Lung (tissue), 17 donors: ENCODE measurements at places on chromosomes 4 and X. TPM values are rescaled to one million over a fixed set of nuclear protein-coding genes. Genes with fewer than 3 reads are reported as not detected.

Gene AMOT
- 1.8 TPM for polyA plus RNA-seq

Gene RENBP
- polyA plus RNA-seq, result 70.4 TPM

Gene PCYT1B
- 1.1 TPM for polyA plus RNA-seq

Gene CCKAR
- polyA plus RNA-seq, result not detected

DNA sequence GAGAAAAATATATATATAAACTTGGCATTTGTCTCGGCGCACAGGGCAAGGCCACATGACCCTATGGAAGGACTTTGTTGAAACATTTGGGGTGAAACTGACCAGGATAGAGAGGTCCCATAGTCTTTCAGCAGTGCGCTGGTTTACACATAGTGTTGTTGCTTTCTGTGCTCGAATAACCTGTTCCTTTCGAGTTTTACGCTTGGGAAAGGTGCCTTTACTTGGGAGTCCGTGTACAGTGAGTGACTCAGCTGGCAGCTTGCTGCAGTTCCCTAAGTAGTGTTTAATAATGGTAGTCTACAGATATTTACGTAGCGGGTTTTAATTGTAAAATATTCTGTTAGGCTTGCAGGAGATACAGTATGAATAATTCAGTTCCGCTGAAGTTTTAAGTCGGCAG is 578 bp downstream of the APOOL start:
- no peak for DNase-seq

- peak; percentile 91 for DNase-seq
Measured at GRCh38 chrX:40085102-40085551, 12.6 kb downstream of the BCOR start.

DNA sequence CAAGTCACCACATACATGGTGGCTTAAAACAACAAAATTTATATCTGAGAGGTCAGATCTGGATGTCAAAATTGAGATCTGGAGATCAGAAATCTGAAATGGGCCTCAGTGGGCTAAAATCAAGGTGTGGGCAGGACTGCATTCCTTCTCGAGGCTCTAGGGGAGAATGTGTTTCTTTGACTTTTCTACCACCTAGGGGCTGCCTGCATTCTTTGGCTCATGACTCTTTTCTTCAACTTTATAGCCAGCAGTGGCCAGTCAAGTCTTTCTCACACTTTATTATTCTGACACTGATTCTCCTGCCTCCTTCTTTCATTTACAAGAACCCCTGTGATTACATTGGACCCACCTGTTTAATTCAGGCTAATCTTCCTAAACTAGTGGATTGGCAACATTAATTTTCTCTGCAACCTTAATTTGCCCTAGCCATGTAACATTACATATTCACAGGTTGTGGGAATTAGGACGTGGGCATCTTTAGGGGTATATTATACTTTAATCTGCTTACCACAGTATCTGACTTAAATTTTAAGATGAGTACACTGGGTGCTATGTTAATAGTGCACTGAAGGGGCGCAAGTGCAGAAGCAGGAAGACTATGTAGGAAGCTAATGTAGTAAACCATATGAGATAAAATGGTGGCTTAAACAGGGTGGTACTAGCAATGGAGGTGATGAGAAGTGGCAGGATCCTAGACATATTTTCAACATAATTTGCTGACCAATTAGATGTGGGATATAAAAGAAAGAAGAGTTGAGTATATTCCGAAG is 188.0 kb downstream of the SLC4A4 start:
- no peak for DNase-seq

DNA sequence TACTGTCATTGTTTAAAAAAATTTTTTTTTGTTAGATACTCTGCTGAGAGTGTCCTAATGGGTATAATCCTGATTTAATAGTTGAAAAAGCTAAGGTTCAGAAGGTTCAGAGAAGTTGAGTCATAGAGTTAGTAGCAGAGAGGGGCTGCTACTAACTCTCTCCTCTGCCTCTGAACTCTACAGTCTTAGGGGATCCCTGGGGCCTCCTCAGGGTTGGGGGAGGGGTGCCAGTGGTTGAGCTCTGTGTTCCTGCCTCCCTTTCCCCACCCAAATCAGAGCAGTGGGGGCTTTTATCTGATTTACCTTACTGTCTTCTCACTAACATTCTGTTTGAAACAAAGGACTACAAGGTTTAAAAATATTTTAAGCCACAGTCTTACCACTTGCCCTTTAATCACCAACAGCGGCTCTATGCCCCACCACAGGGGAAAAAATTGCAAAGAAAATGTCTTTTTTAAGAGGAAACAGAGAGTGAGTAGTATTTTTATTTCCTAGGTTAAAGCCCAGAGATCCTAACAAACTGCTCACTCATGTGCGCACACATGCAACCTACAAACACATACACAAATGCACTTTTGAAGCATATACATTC is 102.2 kb upstream of the ATP6AP2 start:
- DNase-seq, result no peak

DNA sequence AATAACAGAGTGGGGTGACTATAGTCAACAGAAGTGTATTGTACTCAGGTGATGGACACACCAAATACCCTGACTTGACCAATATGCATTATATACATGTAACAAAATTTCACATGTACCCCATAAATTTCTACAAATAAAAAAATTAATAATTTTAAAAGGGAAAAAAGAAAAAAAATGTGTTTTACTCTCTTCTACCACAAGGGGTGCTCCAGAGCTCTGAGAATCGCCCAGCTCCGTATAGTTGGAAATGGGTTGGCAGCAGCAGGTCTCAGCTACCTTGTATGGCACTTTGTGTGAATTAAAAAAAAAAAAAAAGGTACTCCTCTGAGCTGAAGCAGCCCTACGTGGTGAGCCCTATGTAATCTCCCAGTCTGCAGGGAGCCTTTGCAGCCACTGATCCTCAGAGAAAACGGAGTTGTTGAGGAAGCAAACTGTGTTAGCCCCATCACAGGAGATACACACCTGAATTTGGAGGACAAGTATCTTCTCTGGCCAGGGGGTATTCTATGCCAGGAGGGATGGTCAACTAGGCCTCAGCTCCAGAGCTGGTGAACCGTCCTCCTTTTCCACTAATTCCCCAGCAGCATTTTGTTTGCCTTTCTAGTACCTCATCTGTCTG is 17.2 kb upstream of the POLA1 start:
- DNase-seq, result no peak

- no peak for DNase-seq
Measured at GRCh38 chr4:122963216-122963615, 40.8 kb upstream of the NUDT6 start.

Gene MAGED4B
- polyA plus RNA-seq, result 3.1 TPM

GRCh38 chrX:103488794-103489193 is 30.5 kb downstream of the RAB40A start:
- DNase-seq, result no peak

DNA sequence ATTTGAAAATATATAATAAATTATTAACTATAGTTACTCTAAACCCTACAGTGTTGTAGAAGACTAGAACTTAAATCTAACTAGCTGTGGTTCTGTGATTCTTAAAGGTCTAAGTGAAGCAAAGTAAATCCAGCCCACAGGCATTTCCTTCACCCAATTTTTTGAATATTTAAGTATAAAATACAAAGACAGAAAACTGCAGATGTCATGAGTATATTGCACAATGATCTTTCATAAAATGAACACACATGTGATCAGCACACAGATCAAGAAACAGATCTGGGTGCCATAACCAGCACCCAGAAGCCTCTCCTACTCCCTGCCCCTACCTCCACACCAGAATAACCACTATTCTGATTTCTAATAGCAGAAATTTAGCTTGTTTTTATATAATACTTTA is 82.9 kb downstream of the CAMK2D start:
- DNase-seq, result no peak

Gene CSAG2
- polyA plus RNA-seq, result not detected

DNA sequence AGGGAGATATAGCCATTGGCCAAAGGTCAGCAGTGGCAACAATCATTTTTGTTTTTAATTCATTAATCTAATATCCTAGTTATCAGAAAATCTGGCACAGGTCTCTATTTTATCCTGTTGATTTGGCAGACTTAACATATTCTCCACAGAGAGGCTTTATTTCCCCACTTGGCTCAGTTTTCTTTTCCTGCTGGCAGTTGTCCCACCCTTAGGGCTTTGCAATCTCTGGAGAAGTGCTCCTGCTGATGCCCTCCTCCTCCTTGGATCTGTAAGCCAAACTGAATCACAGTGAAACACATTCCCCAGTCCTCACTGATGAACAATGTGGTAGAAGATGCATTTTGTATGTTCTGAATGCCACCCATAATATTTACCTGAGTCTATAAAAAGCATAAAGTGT is 889.7 kb downstream of the PDHA2 start:
- peak; percentile 71 for DNase-seq

DNA sequence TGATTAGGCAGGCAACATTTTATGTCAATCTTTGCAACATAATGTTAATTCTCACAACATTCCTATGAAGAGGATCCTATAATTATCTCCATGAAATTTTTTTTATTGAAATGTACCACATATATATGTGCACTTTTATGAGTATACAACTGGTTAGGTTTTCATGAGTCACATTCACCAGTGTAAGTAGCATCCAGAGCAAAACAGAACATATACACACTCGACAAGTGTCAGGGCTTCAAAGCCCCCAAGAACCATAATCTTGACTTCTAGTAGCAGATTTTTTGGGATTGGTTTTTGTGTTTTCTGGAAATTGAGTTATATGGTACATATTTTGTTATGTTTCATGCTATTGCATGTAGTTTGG is 62.4 kb downstream of the ARHGAP10 start:
- DNase-seq, result no peak

DNA sequence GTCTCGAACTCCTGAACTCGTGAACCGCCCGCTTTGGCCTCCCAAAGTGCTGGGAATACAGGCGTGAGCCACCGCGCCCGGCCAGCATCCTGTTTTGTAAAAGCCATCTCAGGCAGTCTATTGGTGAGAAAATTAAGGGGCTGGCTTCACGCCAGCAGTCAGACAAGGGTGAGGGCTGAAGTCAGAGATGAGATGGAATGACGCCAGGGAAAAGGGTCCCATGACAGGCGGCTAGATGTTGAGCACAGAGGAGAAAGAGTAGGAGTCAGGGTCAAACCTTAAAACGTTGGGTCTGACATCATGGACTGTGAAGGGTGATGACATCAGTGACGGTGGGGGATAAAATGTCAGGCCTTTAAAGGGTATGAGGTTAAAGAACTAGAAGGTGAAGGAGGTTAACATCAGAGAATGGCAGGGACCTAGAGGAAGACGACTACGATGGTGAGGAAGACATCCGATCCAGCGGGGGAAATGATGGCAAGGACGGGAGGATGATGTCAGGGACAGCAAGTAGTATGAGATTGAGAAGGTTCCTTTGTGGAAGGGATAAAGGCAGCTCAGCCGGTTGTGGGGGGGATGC is 504 bp upstream of the RBM3 start:
- peak; percentile 59 for DNase-seq

Gene ADRA2C
- 1.6 TPM for polyA plus RNA-seq

GRCh38 chr4:114015444-114015899 is 36.0 kb upstream of the ARSJ start:
- DNase-seq, result no peak
